RWPE2 (cell line): ENCODE measurements at places on chromosomes 13 and 19.

GRCh38 chr19:507286-508203 lies at the start of gene TPGS1:
TPGS1 (plus strand) TSS chr19:507497; CDS start chr19:507507, 10 bp downstream.
- peak; percentile 87 for DNase-seq

DNA sequence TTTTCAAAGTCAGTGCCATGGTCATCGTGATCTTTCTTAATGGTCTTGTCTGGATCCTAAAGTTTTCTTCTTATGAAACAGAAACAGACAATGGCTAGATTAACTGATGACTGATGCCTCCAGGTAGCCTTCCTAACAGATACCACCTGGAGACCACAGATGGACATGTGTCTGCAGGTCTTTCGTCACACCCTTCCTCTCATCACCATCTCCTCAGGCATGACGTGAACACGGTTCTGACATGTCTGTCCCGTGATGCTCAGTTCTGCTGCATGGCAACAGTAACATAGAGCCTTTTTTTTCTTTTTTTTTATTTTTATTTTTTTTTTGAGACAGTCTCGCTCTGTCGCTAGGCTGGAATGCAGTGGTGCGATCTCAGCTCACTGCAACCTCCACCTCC lies 13.1 kb upstream of the LAMP1 start:
- no peak for DNase-seq

GRCh38 chr13:30851697-30852096 lies 54.4 kb upstream of the MEDAG start:
- no peak for DNase-seq

- no peak for DNase-seq
Measured at GRCh38 chr13:97435794-97436193, 1.8 kb downstream of the RAP2A start.

- DNase-seq = no peak
Measured at GRCh38 chr13:84524586-84524985, 642.3 kb upstream of the SLITRK1 start.
